ENCODE measurements at places on chromosomes 3 and 15. TPM values are rescaled to one million over a fixed set of nuclear protein-coding genes. Genes with fewer than 3 reads are reported as not detected.
A peak's percentile ranks its signal among the peaks of the same experiment; 100 is the strongest.

DNA sequence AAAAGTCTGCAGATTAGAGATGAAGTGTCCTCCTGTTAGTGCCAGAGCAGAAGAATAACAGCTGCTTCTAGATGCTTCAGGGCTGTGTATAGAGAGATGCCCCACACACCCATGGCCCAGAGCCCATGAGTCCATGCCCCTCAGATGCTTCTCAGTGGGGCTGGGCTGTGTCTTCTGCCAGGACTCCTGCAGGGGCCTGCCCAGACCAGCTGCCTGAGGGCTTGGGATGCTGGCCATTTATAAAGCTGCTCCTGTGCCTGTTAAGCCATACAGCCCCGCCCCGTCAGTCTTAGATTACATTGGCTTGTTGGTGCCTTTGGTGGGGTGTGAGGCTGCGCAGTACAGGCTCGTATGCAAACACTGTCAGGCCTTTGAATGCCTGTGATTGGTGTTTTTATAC is 318.0 kb upstream of the CTDSPL start:
- no peak overlapping the region for H3K27ac ChIP-seq
- DNase-seq: no peak

DNA sequence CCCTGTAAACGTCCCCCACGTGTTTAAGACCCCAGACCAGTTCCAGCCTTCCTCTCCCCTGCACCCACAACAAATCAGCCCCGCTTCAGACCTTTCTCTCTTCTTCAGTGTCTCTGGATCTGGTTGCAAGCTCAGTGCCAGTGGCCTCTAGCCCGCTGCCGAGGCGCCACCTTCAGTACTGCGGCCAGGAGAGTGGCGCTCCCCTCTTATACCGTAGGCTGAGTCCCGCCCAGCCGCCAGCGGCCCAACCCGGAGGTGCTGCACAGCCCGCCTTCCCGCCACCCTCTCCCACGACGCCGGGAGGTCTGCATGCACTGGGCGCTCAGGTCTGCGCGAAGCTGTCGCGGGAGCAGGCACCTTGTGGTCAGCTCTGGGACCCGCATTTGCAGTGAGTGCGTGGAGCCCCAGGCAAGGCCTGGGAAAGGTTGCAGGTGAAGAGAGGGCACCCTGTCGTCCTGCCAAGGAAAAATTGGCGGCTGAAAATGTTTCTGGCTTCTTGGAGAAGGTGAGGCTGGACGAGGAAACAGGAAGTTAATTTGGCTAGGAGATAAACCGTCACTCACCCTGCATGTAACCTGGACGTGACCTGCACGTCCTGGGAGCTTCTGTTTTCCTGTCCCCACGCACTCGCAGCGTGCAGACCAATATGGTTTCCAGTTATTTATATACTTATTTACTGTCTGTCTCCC is at the start of gene C2CD4B:
Gene C2CD4B (minus strand): TSS at position 182 of the 689 bp plus-strand sequence. CDS start 301 bp downstream, outside the sequence.
- no peak within 1 kb of the TSS for H3K27ac ChIP-seq
- peaks cover 13% of the 10 kb centered on the region for H3K27me3 ChIP-seq
- H3K4me3 ChIP-seq: no peak within 1 kb of the TSS
- DNase-seq: no peak

- H3K36me3 ChIP-seq: no peaks in the 10 kb centered on the region
- H3K27me3 ChIP-seq: no peaks in the 10 kb centered on the region
- no peak for DNase-seq
- H3K4me1 ChIP-seq: peaks cover 54% of the 10 kb centered on the region
- H3K27ac ChIP-seq: peak overlapping the region; percentile 97
These were observed 14.3 kb downstream of the BHLHE40 start for GRCh38 chr3:4993276-4994143.

DNA sequence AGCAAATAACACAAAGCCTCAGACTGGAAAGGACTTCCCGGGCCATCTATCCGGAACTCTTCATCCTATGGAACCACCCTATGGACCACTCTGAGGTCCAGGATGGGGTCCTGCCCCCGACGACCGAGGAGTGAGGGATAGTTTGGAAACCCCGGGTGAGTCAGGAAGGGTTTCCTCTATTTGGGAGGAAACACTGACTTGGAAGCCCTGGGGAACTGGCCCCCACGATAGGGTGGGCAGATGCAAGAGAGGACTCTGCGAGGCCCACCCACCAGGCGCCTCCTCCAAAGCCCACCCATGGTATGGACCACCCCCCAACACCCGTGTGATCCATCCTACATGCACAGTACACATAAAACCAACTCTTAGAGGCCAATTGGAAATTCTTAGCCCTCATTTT is 69.4 kb downstream of the CPN2 start:
- H3K36me3 ChIP-seq: no peaks in the 10 kb centered on the region
- no peak for DNase-seq
- no peak overlapping the region for H3K27ac ChIP-seq
- H3K4me3 ChIP-seq: no peak overlapping the region
- no peaks in the 10 kb centered on the region for H3K27me3 ChIP-seq
- H3K4me1 ChIP-seq: peaks cover 6% of the 10 kb centered on the region

GRCh38 chr15:82986442-82986780 is 401 bp downstream of the RAMAC start:
- peak overlapping the region; percentile 96 for H3K4me3 ChIP-seq
- H3K27ac ChIP-seq: no peak overlapping the region
- H3K4me1 ChIP-seq: peaks cover 14% of the 10 kb centered on the region
- no peaks in the 10 kb centered on the region for H3K27me3 ChIP-seq
- peak; percentile 10 for DNase-seq
- H3K36me3 ChIP-seq: peaks cover 8% of the 10 kb centered on the region

GRCh38 chr3:149020839-149021252 is 29.5 kb downstream of the GYG1 start:
- H3K4me3 ChIP-seq: no peak overlapping the region
- no peak overlapping the region for H3K27ac ChIP-seq
- peaks cover 13% of the 10 kb centered on the region for H3K36me3 ChIP-seq
- no peak for DNase-seq

- no peak overlapping the region for H3K27ac ChIP-seq
- H3K4me1 ChIP-seq: peaks cover 5% of the 10 kb centered on the region
These were observed 84.0 kb upstream of the SKOR1 start for GRCh38 chr15:67741308-67741707.

GRCh38 chr3:110526777-110527727 is 544.6 kb upstream of the NECTIN3 start:
- H3K36me3 ChIP-seq: no peaks in the 10 kb centered on the region
- H3K4me3 ChIP-seq: peak overlapping the region; percentile 18
- peak; percentile 92 for DNase-seq
- peaks cover 26% of the 10 kb centered on the region for H3K4me1 ChIP-seq

DNA sequence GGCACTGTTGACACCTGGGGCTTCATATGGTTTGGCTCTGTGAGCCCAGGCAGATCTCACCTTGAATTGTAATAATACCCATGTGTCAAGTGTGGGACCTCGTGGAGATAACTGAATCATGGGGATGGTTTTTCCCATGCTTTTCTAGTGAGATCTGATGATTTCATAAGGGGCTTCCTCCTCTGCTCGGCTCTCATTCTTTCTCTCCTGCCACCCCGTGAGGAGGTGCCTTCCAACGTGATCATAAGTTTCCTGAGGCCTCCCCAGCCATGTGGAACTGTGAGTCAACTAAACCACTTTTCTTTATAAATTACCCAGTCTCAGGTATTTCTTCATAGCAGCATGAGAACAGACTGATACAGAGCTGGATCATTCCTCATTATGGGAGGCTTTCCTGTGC is 655.9 kb upstream of the ADAMTS9 start:
- no peak for DNase-seq
- H3K27ac ChIP-seq: no peak overlapping the region
- H3K27me3 ChIP-seq: no peaks in the 10 kb centered on the region
- H3K4me3 ChIP-seq: no peak overlapping the region
- no peaks in the 10 kb centered on the region for H3K36me3 ChIP-seq
- peaks cover 8% of the 10 kb centered on the region for H3K4me1 ChIP-seq

GRCh38 chr3:136595913-136596697 is 156.1 kb downstream of the STAG1 start:
- H3K36me3 ChIP-seq: no peaks in the 10 kb centered on the region
- H3K4me3 ChIP-seq: no peak overlapping the region
- no peaks in the 10 kb centered on the region for H3K27me3 ChIP-seq
- DNase-seq: peak; percentile 23

- no peaks in the 10 kb centered on the region for H3K27me3 ChIP-seq
- no peaks in the 10 kb centered on the region for H3K36me3 ChIP-seq
- H3K4me1 ChIP-seq: peaks cover 3% of the 10 kb centered on the region
These were observed 843.9 kb downstream of the TUSC7 start for GRCh38 chr3:117553461-117553860.

- no peak overlapping the region for H3K4me3 ChIP-seq
- H3K27me3 ChIP-seq: no peaks in the 10 kb centered on the region
- H3K27ac ChIP-seq: no peak overlapping the region
- DNase-seq: no peak
- no peaks in the 10 kb centered on the region for H3K36me3 ChIP-seq
These were observed 8.7 kb downstream of the DET1 start for GRCh38 chr15:88537591-88538317.

- H3K36me3 ChIP-seq: no peaks in the 10 kb centered on the region
- DNase-seq: no peak
- H3K27me3 ChIP-seq: no peaks in the 10 kb centered on the region
- H3K27ac ChIP-seq: no peak overlapping the region
- no peak overlapping the region for H3K4me3 ChIP-seq
- H3K4me1 ChIP-seq: no peaks in the 10 kb centered on the region
These were observed 409.2 kb upstream of the RARB start for GRCh38 chr3:25018909-25019308.

- H3K4me1 ChIP-seq: no peaks in the 10 kb centered on the region
- H3K27me3 ChIP-seq: peaks cover 76% of the 10 kb centered on the region
- H3K4me3 ChIP-seq: no peak overlapping the region
These were observed 44.9 kb downstream of the CHDH start for GRCh38 chr3:53801319-53801718.

DNA sequence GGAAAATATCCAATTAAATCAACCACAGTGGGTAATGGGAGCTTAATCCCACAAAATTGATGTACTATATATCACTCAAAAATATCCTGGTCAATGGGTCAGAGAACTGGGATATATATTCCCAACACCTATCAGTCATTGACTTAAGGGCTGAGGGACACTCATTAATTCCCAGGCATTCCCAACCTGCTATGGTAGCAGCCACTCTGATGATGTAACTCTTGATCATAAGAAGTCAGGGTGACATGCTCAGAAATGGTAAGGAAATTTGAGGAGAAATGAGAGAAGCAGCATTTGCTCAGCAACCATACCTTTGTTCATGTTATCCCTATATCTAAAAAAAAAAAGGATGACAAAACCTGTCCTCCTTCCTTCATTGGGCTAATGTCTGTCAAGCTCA is 3.1 kb upstream of the PLOD2 start:
- H3K4me3 ChIP-seq: peak overlapping the region; percentile 45
- no peaks in the 10 kb centered on the region for H3K27me3 ChIP-seq
- 0 out of 2 replicates have a peak, but pooled peaks cover 3% of the 10 kb centered on the region for H3K36me3 ChIP-seq
- H3K4me1 ChIP-seq: peaks cover 59% of the 10 kb centered on the region

DNA sequence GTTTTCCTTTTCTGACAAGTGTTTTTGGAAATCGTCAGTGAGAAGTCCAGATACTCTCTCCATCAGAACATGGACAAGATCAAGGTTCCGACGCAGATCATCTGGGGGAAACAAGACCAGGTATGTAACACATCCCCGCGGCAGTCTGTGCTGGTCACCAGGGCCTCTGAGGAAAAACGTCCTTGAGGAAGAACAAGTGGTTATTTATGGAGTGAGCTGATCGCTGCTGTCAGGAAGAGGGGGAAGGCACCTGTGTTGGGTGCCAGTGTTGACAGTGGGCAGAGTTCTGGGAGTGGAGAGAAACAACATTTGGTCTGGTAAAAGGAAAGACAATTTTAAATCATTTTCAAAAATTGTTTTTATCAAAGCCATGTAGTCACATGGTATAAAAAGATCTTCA is 20.7 kb upstream of the RPP14 start:
- H3K4me1 ChIP-seq: no peaks in the 10 kb centered on the region
- H3K27ac ChIP-seq: no peak overlapping the region
- DNase-seq: no peak

DNA sequence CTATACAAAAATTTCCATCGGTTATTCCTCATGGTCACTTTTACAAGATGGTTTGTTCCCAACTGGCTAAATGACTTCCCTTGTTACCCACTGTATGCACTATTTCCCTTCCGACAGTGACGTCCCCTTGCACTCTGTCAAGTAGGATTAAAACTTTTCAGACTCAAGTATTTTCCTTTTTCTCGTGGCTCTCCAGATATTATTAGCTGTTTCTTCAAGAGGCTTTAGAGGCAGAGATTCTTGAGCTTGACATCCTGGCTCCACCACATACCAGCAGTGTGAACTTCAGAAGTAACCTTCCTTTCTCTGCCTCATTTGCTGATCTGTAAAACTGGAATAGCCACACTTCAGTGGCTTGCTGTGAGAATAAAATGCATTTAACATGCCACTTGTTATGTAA is 14.0 kb downstream of the CSNK1G1 start:
- no peaks in the 10 kb centered on the region for H3K27me3 ChIP-seq
- no peak for DNase-seq
- no peak overlapping the region for H3K4me3 ChIP-seq

DNA sequence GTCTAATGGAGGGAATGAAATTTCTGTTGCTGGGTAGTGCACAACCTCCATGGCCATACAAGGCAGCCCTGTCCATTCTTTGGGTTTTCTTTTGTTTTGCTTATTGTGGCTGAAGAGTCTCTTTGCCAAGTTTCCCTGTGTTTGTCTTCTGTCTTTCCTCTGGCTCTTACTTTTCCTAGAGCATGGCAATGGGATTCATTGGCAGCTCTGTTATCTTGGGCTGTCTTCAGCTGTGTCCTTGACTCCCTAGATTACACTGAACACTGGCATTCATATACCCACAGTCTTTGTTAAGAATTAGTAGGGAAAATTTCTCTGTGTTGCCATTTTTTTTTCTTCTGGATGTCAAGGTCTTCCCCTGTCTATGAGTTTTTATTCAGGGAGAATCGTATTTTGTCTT is 16.1 kb upstream of the DCBLD2 start:
- no peak overlapping the region for H3K27ac ChIP-seq
- H3K27me3 ChIP-seq: no peaks in the 10 kb centered on the region
- H3K4me1 ChIP-seq: peaks cover 46% of the 10 kb centered on the region
- H3K4me3 ChIP-seq: no peak overlapping the region
- no peak for DNase-seq
- no peaks in the 10 kb centered on the region for H3K36me3 ChIP-seq

- no peak for DNase-seq
- no peak overlapping the region for H3K27ac ChIP-seq
These were observed 45.6 kb upstream of the STRIT1 start for GRCh38 chr3:155339052-155339451.

C3orf62 gene
- total RNA-seq: 3.9 TPM

KCNMB3 gene
- 2.3 TPM for total RNA-seq

TRIM71 gene
- total RNA-seq: 0.17 TPM

ITPKA gene
- total RNA-seq: 16.8 TPM

CFAP92 gene
- total RNA-seq: not detected

ASB14 gene
- total RNA-seq: not detected

LYSMD2 gene
- total RNA-seq: 6.0 TPM

RARRES1 gene
- not detected for total RNA-seq

Measured in PC-3 (cell line).